ENCODE measurements at places on chromosomes 1 and 21. TPM values are rescaled to one million over a fixed set of nuclear protein-coding genes. Genes with fewer than 3 reads are reported as not detected.

The OR2T33 gene
- total RNA-seq, result not detected

The NUCKS1 gene
- 147 TPM for total RNA-seq

The CFAP45 gene
- total RNA-seq, result 1.1 TPM

The FAM151A gene
- not detected for total RNA-seq

The HTR6 gene
- not detected for total RNA-seq

The ST6GALNAC5 gene
- total RNA-seq, result 10.9 TPM

The METTL18 gene
- total RNA-seq, result 4.8 TPM

The RAD54L gene
- total RNA-seq, result 7.3 TPM

The OLIG1 gene
- 1.6 TPM for total RNA-seq

The PPIAL4G gene
- 0.24 TPM for total RNA-seq

The KCNJ9 gene
- not detected for total RNA-seq

The CTSS gene
- total RNA-seq, result 473 TPM

The PPFIA4 gene
- total RNA-seq, result 2.1 TPM

The GJA4 gene
- total RNA-seq, result 26.1 TPM

The ZNF678 gene
- total RNA-seq, result 8.4 TPM

The ADGRB2 gene
- 6.4 TPM for total RNA-seq

The ANGPTL7 gene
- 0.42 TPM for total RNA-seq

The RPTN gene
- not detected for total RNA-seq

The UBXN11 gene
- 24.0 TPM for total RNA-seq

The PGLYRP3 gene
- total RNA-seq, result not detected

The PPP1R8 gene
- total RNA-seq, result 34.4 TPM

The SLC44A3 gene
- 38.4 TPM for total RNA-seq

The IBA57 gene
- 13.5 TPM for total RNA-seq

The LYPLAL1 gene
- 32.5 TPM for total RNA-seq

The SERPINC1 gene
- total RNA-seq, result 0.29 TPM

The NAV1 gene
- 37.9 TPM for total RNA-seq

The TNN gene
- total RNA-seq, result 0.38 TPM
